CD8-positive, alpha-beta memory T cell (primary cell): ENCODE measurements at places on chromosomes 6 and 20. TPM values are rescaled to one million over a fixed set of nuclear protein-coding genes. Genes with fewer than 3 reads are reported as not detected.
A peak's percentile ranks its signal among the peaks of the same experiment; 100 is the strongest.

DNA sequence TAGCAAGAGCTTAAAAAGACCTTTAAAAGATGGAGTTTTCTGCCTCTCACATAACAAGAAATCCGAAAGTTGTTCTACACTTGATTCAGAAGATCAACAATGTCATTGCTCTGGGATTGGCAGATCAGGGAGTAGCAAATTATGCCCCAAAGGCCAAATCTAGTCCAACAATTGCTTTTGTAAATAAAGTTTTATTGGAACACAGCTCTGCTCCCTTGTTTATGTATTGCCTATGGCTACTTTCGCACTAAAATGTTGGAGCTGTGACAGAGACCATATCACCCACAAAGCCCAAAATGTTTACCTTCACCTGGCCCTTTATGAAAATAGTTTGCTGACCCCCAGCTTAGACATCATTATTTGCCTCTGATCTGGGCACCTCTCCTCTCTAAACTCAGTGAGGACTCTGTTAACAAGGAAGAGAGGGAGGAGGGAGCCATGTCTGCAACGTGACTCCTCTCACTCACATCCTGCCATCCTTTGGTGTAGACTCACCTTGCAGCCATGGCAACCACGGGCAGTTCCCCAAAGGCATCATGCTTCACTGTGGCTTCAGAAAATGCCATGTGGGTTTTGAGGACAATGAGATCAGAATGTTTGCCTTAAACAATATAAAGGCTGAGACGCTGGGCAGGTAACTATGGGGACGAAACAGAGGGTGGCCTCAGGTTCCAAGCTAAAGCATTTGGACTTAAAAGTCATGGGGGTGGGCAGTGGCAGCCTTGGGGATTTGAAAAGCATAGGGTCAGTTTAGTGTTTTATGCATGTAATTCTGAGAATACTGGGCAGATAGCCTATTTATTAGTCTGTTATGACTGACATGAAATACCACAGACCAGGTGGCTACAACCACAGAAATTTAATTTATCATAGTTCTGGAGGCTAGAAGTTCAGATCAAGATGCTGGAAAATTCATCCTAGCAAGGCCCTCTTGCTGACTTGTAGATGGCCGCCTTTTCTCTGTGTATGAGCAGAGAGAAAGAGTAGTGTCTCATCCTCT lies 149.7 kb upstream of the TNFAIP3 start:
- peak; percentile 82 for DNase-seq

- no peak for DNase-seq
Measured at GRCh38 chr20:1786486-1786885, 108.7 kb upstream of the SIRPA start.

DNA sequence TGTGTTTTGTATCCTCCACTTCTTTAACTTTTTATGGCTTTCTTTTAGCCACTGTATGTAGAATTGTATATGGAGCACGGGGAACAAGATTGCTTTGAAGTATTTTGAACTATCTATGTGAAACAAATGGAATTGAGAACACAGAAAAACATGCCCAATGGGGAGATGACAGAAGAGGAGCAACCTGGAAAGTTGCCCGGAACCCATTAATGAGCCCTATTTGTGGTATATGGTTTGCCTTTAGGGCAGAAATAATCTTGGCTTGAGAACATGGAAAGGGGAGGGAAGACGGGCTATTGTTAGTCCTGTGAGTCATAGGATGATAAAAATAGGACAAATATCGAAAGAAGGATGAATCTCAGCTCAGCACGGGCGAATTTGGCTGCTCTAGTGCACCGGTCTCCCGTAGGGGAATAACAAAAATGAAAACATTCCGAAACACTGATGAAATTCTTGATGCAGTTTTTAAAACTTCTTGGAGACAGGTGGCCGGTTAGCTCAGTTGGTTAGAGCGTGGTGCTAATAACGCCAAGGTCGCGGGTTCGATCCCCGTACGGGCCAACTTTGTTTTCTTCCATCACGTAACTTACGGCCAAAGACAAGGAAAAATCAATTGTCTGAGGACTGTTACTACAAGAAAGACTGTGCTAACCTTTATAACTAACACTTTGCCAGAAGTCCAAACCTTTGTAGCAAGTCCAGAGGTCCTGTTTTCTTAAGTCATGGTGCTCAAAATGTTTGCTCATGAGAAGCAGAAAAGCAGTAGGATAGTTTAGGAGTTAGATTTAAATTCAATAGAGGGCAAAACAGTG lies 15.7 kb downstream of the HMGN4 start:
- peak; percentile 84 for DNase-seq

The ADAT2 gene
- polyA plus RNA-seq, result 0.89 TPM

- DNase-seq, result no peak
Measured at GRCh38 chr6:37653933-37654565, 43.6 kb downstream of the MDGA1 start.

The AGER gene
- not detected for polyA plus RNA-seq

DNA sequence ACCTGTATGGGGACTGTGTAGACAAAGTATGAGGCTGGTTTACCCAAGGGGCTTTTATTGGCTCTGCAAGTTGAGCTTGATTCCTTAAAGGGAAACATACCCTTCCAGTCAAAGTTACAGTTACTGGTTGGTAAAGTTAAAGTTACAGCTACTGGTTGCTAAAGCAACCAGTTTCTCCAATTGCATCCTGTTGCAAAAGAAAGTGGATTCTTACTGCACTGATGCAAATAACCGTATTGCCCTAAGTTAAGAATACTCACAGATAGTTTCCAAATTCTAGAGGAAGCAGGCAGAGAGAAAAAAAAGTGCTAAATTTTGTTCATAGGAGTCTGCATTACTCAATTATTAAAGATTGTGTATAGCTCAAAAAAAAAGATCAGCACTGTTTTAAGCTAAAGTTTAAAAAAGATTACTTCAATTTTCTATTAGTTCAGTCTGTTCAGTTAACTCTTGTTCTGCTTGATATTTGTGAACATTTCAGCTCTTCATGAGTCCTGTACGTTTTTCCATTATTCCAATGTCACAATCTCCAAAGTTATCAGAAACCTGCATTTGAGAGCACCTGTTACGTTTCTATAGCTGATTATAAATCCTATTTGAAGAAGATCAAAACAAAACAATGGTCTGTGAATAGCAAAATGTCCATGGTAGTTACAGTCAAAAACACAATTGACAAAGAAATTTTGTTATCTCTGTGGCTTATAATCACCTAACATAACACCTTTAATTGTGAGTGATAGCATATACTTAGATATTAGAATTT lies 8.6 kb upstream of the IL22RA2 start:
- no peak for DNase-seq

GRCh38 chr6:24901698-24902328 lies 33.9 kb downstream of the RIPOR2 start:
- no peak for DNase-seq

DNA sequence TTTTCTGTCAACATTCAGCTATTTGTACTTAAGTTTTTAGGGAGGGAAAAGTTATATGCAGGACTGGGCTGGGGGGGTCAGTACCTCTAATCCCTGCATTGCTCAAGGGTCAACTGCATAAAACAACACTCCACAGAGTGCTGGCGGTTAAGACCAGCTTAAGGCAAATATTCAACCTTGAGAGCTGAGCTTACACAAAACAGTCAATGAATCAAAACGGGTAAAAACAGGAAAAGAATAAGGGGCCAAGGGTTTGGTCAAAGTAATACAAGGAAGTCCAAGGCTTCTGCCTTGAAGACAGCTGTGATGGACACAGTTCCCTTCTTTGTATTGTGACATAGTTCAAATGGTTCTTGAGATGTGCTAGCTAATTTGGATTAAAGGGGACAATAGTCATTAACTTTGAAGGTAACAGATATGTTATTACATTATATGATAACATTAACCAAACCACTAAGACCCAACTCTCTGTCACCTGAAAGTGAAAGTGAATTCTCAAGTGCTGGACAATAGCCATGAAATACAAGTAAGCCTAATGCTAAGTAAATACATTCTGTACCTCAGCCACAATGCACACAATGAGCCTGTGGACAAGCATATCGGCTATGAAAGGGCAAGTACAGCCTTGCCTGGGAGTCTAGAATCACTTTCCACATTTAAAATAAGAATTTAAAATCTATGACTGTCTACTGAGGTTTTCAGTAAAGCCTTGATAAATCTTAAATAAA lies 106.8 kb downstream of the PDE10A start:
- no peak for DNase-seq

GRCh38 chr6:75201901-75202672 lies 3.8 kb downstream of the COL12A1 start:
- no peak for DNase-seq

The ZFP64 gene
- 11.1 TPM for polyA plus RNA-seq

- no peak for DNase-seq
Measured at GRCh38 chr20:61985096-61985495, 80.6 kb downstream of the TAF4 start.

DNA sequence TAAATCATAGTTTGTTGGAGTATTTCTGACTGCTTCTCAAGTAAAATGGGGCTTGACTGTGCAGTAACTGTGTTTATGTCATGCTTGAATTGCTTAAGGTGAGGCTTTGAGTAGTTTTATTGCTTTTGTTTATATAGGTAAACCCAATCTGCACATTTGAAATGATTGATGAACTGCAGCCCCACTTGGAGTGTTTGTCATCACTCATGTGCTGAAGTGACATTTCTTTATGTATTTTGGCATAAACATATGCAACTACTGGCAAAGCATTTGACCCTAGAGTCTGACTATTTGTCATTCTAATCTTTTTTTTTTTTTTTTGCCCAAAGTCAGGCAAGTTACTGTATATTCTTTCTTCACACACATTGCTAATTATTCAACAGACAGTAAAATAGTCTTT lies 491.4 kb upstream of the POU3F2 start:
- no peak for DNase-seq

DNA sequence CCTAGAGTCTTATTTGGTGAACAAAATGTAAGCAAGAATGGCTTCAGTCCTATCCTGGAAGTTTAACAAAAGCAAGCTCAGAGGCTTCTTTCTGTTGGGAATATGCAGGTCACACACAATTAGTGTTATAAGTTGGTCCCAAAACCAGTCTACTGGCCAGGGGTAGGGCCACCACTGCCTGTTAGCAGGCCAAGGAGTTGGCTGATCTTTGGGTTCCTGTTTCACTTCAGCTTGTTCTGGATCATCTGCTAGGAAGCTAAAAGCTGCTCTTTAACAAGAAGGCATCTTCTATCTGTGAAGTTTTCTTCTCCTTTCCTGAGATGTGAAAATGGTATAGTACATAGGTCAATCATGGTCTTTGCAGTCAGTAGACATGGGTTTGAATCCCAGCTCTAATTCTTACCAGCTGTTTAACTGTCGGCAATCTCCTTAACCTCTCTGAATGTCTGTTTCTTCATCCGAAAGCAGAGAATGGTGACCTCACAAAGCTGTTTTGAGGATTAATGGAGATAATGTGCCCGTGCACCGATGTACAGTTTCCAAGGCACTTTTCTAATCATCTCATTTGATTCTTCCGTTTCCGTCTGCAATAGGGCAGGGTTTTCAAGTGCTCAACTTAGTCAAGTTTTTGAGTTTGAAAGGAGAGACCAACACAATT lies 271.2 kb upstream of the TAB2 start:
- DNase-seq, result no peak

GRCh38 chr6:39078695-39079094 lies 30.1 kb downstream of the GLP1R start:
- DNase-seq, result no peak

The OR2B6 gene
- not detected for polyA plus RNA-seq

- DNase-seq, result no peak
Measured at GRCh38 chr6:162184465-162184864, 543.1 kb downstream of the PRKN start.

The MROH8 gene
- 2.6 TPM for polyA plus RNA-seq

- DNase-seq, result no peak
Measured at GRCh38 chr6:34771727-34772126, 14.4 kb downstream of the SNRPC start.

- DNase-seq, result no peak
Measured at GRCh38 chr6:17281100-17281496, at the start of gene RBM24. RBM24 (plus strand) TSS chr6:17281361; CDS start chr6:17281582, 221 bp downstream.

DNA sequence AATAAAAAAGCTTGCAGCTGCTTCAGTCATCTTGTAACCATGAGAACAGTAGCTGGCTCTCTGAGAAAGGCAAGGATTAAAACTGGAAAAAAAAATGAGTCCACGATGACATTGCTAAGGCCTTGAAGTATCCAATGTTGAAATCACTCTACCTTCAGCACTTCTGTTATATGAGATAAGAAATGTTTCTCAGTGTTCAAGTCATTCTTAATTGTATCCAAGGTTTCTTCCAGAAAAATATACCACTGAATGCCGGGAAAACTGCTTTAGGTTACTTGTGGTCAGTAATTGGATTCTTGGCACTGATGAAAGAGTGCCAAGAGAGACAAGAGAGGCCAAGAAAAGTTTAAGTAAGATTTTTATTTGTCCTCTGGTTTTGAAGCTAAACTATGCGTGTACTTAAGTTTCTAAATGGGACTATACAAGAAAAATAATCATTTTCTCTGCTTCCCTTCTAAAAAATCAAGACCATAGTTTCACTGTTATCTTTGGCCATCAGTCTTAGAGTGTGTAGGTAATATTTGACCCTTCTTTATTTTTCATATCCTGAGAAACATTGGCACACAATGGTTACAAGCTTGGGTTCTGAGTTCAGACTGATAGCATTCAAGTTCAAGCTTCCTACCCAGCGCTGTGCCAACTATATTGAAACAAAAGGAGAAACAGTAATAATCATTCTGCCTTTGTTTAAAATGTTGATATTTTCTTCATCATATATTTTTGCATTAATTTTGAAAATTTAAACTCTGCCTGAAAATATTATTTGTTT lies 84.6 kb downstream of the TRDN start:
- DNase-seq, result no peak

- no peak for DNase-seq
Measured at GRCh38 chr6:16762268-16762549, 949 bp upstream of the ATXN1 start.

GRCh38 chr6:140572867-140573266 lies 1198.4 kb upstream of the CITED2 start:
- DNase-seq, result no peak

DNA sequence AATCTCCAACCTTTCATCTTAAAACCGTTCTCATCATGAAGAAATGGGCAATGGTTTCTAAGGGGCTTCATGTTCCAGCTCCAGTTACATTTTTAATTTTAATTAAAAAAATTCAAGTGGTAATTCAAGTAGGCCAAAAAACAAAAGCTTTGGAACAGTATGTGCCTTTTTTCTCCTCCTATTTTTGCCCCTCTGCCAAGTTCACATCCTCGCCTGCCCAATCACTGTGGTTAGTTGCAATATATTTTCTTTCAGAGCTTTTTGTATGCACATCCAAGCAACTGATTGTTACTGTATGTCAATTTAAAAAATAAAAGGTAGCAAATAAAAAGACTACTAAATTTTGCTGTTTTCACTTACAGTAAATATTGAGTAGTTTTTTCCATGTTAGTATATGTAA lies 99.8 kb upstream of the B3GAT2 start:
- no peak for DNase-seq

DNA sequence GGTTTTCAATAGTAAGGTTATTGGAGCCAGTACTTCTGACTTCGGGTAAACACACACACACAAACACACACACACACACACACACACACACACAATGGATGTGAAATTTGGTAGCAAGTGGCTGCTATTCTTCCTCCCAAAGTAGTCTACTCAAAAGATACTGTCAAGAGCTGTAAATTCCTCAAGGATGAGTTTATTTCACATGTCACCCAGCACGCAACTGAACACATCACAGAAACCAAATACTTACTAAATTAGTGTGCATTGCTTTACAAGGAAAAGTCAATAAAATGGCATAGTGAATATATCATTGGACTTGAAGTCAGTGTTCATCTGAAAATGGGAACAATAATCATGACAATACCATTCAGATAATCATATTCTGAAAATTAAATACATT lies 32.9 kb downstream of the MMUT start:
- DNase-seq, result no peak

- no peak for DNase-seq
Measured at GRCh38 chr6:111534231-111534751, 51.3 kb upstream of the REV3L start.

GRCh38 chr20:62921119-62921687 lies 5.1 kb downstream of the DIDO1 start:
- peak; percentile 74 for DNase-seq
